ENCODE measurements at places on chromosomes 6 and 20.

DNA sequence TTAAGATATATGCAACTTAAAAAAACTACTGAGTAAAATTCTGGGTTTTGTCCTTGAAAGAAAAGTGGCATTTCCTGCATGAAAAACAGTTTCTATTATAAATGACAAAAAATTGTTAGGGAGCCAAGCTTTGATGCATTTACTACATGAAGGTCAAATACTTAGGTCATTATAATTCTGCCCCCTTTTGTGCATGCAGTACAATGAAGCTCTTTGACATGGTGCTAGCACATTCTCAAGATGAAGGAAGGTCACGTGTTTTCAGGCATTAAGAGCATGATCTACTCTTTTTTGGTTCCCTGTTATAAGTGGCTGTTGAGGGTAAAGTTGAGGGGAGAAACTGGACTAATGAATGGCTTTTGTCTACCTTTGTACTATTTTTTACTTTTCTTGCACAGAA is 72.7 kb downstream of the FOXO3 start:
- DNase-seq: no peak

DNA sequence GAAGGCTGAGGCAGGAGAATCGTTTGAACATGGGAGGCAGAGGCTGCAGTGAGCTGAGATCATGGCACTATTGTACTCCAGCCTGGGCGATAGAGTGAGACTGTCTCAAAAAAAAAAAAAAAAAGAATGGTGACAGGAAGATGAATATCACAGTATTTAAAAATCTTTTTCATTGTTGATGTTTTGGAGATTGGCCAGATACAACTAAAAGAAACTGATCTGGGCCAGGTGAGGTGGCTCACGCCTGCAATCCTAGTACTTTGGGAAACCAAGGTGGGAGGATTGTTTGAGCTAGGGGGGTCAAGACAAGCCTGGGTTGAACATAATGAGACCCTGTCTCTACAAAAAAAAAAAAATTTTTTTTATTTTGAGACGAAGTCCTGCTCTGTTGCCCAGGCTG is 52.1 kb downstream of the TRAF3IP2 start:
- DNase-seq: no peak

- no peak for DNase-seq
Measured at GRCh38 chr6:24905483-24905882, 30.3 kb downstream of the RIPOR2 start.

- DNase-seq: no peak
Measured at GRCh38 chr20:9617940-9618339, 103.5 kb downstream of the LAMP5 start.

Data from aorta (tissue), 5 donors.